ENCODE measurements at places on chromosomes 11 and 22.

DNA sequence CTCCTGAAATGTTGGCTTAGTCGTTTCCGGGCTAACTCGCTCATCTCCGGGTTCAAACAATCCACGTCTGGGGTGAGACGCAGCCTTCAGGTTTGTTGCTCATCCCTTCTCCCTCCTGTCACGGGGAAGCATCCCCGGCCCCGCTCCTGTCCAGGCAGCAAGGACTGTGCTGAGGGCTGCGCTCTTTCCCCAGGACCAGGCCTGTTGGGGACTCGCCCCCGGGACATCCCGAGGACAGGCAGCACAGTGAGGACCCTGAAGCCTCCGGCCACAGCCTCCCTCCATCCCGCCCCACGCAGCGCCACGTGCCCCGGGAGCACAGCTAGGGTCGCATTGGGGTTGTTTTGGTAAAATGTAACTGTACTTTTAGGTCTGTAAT, 252.0 kb downstream of the BRD1 start:
- no peak for DNase-seq

DNA sequence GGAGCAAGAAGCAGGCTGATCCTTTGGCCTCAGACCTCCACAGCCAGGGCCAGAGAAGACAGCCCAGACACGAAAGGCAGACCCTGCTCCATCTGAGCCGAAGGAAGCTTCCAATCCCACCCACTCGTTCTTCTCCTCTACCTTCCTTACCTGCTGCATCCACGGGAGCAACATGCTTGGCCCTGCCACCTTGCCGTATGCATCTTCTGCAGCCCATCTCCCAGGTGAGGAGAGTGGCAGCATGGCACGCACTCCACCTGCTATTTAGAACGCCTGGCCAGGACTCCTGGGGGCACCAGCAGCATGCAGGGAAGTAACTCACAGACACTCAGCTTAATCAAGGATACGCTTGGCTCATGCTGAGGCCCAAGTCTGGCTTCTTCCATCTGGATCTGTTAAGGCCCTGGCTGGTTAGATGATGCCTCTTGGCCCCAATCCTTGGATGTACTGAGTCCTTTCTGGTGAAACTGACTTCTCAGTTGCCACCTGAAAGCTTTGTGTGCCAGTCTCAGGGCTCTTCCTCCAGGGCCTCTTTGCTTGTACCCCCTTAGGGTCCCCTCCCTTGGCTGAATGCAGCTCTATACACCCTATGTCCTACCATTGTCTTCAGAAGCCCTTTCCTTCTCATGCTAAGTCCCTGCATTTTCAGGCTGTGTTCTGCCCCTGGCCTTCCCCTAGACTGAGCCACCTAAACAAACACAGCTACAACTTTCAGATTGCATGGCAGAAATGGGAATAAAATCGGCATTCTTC, 604.9 kb downstream of the BUD13 start:
- no peak for DNase-seq

DNA sequence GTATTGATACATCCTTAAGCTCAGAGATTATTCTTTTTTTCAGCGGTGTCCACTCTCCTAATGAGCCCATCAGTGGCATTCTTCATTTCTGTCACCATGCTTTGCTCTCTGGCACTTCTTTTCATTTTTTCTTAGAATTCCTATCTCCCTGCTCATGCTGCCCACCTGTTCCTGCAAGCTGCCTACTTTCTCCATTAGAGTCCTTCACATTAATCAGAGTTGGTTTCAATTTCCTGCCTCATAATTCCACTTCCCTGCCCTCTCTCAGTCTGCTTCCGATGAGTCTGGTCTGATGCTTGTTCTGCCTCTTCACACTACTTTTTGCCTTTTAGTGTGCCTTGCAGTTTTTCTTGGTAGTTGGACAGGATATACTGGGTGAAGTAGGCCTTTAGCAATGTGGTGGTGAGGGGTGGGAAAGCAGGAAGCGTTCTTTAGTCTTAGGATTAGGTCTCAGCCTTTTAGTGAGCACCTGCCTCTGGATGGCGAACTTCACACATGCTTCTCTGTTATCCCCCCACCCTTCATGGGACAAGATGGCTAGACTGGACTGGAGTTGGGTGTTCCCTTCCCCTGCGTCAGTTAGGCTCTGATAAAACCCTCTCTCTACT, 53.6 kb downstream of the CECR2 start:
- DNase-seq, result no peak

GRCh38 chr11:100910808-100911207, 218.8 kb downstream of the PGR start:
- DNase-seq, result no peak

- DNase-seq, result no peak
Observed at GRCh38 chr11:48180627-48181026, 36.0 kb upstream of the OR4B1 start.

All from activated CD4-positive, CD25-positive, alpha-beta regulatory T cell treated with anti-CD3 and anti-CD28 coated beads, Interleukin-2, amount 50 U/mL, for 16 hours (primary cell).